ENCODE measurements at places on chromosomes 5 and 9.
A peak's percentile ranks its signal among the peaks of the same experiment; 100 is the strongest.

GRCh38 chr9:33162721-33163311 lies 4.3 kb downstream of the B4GALT1 start:
- no peak for DNase-seq

DNA sequence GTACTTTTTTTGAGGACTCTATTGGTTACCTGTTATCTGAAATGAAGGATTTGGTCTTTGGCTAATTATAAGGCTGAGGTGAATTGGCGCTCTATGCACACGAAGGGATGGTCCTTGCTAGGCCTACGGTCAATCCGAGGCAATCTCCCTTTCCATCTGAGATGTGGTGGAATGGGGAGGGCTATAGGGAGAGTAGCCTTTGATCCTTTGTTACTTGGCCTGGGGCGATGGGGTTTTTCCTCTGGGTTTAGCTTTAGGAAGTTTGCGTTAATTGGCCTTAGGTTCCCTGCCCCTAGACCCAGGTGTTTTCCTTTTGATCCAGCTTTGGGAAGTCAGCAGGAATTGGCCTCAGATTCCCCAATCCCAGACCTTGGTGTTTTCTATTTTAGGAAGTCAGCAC lies 102.1 kb upstream of the C9orf72 start:
- no peak for DNase-seq

GRCh38 chr5:71629950-71630349 lies 42.8 kb downstream of the MCCC2 start:
- DNase-seq = no peak

GRCh38 chr9:135414293-135414692 lies 65.3 kb upstream of the PPP1R26 start:
- no peak for DNase-seq

- no peak for DNase-seq
These were observed 135.1 kb upstream of the TNFAIP8 start for GRCh38 chr5:119220576-119221197.

DNA sequence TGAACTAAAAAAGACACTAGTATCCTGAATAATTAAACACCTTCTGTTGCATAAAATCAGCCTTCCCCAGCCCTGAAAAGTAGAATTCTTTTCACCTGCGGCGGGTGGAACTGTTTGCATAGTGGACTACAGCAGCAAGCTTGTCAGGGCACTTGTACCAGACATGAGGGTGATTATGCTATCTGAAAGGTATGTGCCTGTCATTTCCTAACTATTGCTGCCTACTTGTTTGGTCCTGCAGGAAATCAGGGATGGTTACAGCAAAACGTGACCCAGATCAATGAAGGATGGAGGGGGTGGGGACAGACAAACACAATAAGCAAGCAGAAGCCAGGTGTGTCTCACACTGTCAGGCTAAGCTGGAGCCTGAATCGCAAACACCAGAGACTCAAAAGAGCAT lies 385.6 kb downstream of the MLLT3 start:
- no peak for DNase-seq

- no peak for DNase-seq
These were observed 70.2 kb upstream of the TUT7 start for GRCh38 chr9:86424251-86424891.

DNA sequence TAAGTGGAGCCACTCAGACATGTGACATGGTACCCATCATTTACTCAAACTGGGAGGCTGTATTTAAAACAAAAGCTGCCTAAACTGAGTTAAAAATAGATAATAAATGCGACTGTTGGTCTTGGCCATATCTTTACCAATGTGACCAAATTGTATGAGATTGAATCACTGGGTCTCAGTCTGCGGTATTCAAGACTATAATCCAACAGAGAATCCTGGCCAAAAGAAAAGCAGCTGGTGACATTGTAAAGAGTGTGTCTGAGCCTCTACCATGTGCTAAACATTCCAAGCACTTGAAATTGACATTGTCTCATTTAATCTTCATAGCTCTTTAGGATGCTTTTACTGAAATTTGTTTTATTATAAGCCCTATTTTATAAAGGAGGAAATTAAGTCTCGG lies 282.6 kb downstream of the ZNF608 start:
- DNase-seq = no peak

DNA sequence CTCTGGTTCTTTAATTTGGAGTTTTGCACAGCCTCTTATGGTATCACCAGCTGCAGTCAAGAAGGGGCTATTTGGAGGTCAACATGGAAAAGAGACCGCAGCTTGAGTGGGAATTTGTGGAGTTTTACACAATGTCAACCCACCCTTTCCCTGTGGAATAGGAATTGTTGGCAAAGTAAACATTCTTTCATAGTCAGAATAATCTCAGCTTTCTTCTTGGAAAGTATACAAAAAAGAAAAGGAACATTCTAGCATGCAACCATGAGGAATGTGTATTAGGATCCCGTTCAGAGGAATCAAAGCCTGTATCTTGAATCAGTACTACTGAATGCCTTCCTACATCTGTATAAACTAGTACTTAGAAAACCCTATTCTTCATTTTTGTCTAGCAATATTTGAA lies 107.6 kb downstream of the LURAP1L start:
- DNase-seq = no peak

- no peak for DNase-seq
These were observed 457.7 kb upstream of the CHD1 start for GRCh38 chr5:99386406-99387077.

- peak; percentile 66 for DNase-seq
These were observed 92.4 kb downstream of the NFIB start for GRCh38 chr9:14221558-14221957.

GRCh38 chr5:173890195-173890991 lies 2.2 kb downstream of the CPEB4 start:
- DNase-seq = no peak

GRCh38 chr5:5309645-5310044 lies 112.8 kb upstream of the ICE1 start:
- DNase-seq = no peak

GRCh38 chr5:40495237-40495635 lies 184.5 kb upstream of the PTGER4 start:
- no peak for DNase-seq

GRCh38 chr5:91200692-91201091 lies 182.4 kb downstream of the ARRDC3 start:
- DNase-seq = no peak

DNA sequence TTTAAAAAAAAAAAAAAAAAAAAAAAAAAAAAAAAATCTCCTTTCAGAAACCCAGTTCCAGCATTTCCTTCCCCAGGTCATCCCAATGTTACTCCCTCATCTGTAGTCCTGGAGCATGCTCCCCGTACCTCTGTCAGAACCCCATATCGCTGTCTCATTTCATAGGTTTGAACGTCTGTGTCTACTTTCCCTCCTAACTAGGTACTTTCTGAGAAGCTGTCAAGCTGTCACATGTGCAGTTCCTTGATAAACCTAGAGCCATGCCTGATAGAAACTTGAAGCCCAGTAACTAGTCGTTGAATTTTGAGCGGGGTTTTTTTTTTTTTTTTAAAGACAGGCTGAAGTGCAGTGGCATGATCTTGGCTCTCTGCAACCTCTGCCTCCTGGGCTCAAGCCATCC lies 15.6 kb downstream of the EXOSC3 start:
- DNase-seq = no peak

DNA sequence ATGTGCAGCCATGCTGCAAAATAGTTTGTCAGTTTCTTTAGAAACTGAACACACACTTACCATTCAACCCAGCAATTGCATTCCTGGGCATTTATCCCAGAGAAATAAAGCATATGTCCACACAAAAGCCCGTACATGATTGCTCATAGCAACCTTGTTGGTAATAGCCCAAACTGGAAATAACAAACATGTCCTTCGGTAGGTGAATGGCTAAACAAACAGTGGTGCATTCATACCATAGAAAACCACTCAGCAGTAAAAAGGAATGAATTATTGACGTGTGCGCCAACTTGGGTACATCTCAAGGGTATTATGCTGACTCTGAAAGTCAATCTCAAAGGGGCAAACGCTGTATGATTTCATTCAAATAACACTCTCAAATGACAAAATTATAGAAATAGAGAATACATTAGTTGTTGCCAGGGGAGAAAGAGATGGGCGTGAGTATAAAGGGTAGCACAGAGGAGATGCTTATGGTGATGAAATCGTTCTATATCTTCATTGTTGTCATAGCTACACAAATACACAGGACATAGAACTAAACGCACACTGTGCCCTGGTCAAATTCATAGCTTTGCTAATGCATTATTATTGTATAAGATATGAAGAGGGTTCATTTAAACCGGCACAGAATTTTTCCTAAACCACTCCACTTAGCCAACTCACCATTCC lies 58.2 kb downstream of the DRD1 start:
- DNase-seq = no peak

DNA sequence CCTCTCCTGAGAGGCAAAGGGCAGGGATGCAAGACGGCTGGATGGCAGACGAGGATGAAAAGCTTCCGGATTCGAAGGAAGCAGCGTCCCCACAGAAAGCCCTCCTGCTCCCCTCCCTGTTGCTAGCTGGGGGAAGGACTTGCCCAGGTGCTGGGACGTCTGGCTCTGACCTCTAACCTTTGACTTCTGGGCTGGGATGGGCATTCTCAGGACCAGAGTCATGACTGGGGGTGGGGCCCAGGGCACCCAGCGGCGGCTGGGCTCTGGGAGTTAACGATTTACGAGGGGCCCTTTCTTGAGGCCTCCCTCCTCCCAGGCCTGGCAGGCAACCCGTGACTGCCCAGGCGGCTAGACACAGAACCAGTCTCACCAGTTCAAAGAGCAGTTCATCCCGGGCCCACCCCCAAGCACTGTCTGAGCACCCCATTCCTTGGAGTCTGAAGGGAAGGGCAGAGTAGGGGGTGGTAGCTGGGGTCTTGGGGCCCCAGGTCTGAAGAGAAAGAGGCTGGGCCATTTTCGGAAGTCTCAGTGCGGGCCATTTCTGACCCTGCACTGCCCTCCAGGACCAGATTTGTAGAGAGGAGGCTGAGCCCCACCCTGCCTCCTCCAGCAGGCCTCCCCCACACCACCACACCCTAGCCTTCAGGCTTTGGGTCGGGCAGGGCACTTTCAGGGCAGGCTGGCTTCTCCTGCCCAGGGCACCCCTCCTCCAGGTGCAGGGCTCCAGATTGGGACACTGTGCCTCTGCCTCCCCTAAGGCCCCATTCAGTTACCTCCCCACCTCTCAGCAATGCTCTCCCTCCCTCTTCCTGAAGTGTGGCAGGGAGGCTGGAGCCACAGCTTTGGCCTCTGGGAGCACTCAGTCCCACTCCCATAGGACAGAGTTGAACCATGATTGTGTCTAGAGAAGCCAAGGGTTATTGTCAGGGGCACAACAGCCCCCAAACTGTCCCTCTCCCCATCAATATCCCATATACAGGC lies 5.0 kb upstream of the CXXC5 start:
- peak; percentile 63 for DNase-seq

- peak; percentile 31 for DNase-seq
These were observed 212.8 kb downstream of the NXNL2 start for GRCh38 chr9:88747768-88748167.

GRCh38 chr5:133927300-133928180 lies 40.9 kb downstream of the C5orf15 start:
- no peak for DNase-seq

GRCh38 chr5:112614986-112615385 lies 122.7 kb upstream of the APC start:
- DNase-seq = no peak

GRCh38 chr9:70390933-70391341 lies 23.5 kb downstream of the KLF9 start:
- DNase-seq = no peak

DNA sequence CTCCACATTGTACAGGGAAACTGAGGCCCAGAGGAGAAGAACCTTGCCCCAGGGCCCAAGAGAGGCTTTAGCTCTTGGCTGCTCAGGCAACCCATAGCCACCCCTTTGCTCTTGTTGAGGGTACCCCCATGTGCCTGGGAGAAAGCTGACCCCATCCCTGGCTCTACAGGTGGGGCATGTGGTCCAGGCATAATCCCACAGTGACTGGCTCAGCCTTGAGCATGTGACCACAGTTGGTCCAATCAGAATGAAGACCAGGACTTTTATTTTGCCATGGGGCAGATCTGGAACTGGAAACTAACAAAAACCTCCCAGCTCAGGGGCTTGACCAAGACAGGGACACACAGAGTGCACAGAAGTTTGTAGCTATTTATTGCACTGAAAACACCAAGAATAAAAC lies 29.3 kb downstream of the SLC6A7 start:
- no peak for DNase-seq

DNA sequence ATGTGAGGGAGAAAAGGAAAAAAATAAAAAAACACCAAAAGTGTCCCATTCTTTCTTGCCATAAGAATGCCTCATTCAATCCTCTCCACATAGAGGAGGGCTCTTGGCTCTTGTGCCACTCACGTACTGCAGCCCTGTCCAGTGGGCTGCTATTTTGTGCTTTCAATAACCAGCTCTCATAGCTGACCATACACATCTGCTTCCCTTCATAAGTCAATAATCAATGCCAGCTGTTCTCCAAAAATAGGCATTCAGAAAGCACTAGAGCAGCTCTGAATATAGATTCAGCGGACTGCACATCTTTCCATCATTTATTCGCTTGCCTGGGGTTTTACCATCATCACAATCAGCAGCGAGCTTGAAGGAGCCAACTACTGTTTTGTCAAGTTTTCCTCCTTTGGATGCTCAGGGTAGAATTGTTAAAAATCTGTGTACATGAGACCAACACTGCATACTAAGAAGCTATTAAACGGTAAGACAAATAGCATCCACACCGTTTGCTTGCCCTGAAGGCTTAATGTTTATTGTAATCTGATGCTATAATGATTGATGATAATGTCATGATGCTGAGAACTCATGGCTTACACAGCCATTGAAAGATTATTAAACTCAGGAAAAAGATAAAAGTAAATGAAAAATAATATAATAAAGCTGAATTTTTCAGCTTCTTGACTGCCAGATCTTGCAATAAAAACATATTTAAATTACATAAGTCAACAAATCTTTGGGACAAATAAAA lies 80.0 kb downstream of the OXCT1 start:
- no peak for DNase-seq

DNA sequence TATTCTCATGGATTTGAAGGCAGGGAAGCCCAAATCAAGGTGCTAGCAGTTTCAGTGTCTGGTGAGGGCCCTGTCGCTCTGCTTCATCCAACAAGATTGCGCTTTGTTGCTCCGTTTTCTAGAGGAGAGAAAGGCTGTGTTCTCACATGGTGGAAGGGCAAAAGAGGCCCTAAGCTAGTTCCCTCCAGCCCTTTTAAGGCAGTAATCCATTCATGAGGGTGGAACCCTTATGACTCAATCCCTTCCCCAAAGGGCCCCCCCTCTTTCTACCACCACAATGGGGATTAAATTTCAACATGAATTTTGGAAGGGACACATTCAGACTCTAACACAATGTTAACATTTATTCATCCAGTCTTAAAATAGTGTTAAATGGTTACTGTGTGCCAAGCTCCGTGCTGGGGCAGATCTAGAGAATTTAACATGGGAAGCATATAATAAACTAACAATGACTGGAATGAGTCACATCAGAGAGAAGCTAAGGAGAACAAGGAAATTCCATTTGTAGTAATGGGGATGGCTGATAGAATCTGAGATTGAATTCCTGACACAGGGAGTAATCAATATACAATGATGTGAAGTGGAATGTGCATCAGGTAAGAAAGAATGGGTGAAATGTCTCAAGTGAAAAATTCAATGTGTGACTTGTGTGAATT lies 382.8 kb upstream of the ZNF608 start:
- DNase-seq = peak; percentile 8

GRCh38 chr5:74251141-74252035 lies 389.1 kb downstream of the ENC1 start:
- peak; percentile 86 for DNase-seq

- DNase-seq = no peak
These were observed 305.1 kb upstream of the SGCD start for GRCh38 chr5:156021866-156022265.

All from RCC 7860 (cell line).